ENCODE measurements at places on chromosomes 1 and 21.

GRCh38 chr1:53063744-53064515 lies 1.9 kb downstream of the PODN start:
- DNase-seq: no peak

DNA sequence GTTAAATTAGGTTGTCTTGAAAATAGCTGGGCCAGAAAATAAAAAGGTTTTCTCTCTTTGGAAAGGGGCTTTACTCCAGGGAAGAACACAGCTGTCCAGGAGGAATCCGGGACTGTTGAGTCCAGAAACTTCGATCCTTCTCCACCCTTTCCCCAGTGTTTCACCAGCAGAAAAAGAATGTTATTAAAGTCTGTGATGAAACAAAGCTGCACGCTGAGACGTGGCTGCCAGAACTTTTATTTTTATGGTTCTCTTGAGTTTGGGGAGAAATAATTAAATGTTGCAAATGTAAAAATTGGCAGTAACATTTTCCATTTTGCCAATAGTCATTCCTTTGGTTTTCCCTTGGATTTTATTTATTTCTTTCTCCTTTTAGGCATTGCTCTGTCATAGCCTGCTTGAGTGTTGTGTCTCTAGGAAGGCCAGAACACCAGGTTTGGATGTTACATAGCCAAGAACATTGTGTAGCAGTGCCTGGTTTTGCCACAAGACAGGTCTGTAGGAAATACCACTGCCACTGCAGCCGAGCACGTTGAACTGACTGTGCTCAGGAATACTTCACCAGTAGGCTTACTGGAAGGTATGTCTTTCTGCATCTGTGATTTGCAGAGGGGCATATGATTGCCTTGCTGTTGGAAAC lies 87.4 kb downstream of the ROR1 start:
- DNase-seq: no peak

- DNase-seq: no peak
These were observed 34.6 kb downstream of the NR5A2 start for GRCh38 chr1:200062143-200062542.

DNA sequence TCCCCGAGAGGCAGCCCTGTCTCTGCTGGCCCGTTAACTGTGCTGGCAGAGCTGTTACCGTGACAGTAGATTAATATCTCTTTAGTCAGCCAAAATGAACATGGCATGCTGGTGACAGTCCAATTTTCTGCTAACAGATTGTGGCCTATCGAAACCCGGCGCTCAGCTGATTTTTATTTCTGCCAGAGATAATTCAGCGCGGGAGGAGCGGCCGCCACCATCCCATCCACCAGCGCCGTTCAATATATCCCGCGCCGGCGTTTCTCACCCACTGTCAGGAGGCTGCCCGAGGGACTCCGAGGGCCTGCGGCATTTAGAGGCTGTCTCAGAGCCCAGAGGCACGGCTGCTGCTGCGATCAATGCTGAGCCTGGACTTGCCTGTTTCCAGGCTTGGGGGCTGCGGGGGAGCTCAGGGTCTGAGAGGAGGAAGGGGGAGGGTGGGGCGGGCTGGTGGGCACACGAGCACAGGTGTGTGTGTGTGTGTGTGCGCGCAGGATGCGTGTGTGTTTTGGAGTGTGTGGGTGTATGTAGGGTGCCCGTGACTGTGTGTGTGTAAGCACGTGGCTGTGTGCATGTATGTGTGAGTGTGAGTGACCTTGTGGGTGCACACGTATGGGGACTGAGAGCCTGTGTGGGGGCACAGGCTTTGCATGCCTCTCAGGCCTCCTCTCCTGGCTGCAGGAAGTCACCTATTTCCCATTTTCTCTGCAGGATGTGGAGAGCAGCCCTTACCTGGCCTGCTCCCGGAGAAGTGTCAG lies 109.7 kb upstream of the ACTRT2 start:
- DNase-seq: no peak

DNA sequence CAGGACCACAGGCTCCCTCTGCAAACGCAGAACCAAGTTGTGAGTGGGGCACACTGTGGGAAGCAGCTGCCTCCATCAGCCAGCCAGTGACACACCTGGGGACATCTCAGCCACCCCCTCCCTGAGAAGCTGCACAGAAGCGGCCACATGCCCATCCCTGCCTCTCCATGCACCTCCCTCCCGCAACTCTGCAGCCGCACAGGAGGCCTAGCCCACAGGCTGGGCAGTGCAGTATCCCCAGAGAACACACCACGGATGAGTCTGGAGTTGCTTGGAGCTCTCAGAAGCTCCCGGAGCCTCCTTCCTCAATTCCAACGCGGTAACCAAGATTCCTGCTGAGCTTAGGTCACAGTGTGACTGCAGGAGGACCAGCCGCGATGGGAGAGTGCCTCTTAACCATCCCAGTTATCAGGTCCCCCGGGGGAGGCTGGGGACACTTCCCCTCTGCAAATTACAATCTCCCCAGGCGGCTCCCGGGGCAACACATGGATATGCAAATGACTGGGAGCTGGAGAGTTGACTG lies 1.2 kb upstream of the WNT3A start:
- no peak for DNase-seq

DNA sequence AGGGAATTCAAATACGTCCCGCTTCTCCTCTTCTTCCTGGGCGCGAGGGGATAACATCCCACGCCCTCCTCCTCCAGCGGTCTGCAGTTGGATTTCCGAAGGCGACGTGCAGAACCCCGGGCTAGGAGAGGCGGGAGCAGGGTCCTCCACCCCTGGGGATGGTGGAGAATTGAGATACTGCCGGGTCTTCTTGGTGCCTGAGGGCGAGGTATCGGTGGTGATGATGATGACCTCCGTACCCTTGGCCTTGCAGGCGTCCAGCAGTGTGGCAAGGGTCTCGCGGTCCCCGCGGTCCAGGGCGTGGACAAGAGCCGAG lies 3.2 kb upstream of the LIX1L start:
- no peak for DNase-seq

DNA sequence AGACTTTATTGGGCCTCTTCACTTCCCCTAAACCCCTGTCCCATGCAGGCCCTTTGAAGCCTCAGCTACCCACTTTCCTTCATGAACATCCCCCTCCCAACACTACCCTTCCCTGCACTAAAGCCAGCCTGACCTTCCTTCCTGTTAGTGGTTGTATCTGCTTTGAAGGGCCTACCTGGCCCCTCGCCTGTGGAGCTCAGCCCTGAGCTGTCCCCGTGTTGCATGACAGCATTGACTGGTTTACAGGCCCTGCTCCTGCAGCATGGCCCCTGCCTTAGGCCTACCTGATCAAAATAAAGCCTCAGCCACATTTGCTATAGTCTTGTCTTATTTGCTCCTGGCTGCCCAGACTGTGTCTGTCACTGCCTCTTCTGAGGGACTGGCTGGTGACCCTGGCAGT lies 5.5 kb downstream of the GSTM4 start:
- DNase-seq: no peak

DNA sequence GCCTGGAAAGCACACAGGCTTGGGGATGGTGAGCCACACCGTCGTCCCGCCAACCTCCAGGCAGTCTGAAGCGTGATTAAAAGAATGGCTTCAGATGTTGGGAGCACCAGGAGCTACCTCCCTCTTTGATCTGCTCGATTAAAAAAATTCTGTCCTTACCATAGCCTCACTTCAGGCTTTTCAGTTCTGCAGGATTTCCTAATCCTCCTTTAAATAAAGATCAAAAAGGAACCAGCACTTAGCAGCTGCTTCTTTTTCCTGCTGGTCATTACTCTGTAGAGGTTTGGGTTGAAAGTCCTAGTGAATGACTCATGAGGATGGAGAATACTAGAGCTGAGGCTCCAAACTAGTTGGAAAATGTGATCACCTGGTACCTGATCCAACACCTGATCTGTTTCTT lies 71.9 kb upstream of the C1orf174 start:
- DNase-seq: no peak

- DNase-seq: no peak
These were observed 59.3 kb downstream of the VANGL2 start for GRCh38 chr1:160459687-160460086.

DNA sequence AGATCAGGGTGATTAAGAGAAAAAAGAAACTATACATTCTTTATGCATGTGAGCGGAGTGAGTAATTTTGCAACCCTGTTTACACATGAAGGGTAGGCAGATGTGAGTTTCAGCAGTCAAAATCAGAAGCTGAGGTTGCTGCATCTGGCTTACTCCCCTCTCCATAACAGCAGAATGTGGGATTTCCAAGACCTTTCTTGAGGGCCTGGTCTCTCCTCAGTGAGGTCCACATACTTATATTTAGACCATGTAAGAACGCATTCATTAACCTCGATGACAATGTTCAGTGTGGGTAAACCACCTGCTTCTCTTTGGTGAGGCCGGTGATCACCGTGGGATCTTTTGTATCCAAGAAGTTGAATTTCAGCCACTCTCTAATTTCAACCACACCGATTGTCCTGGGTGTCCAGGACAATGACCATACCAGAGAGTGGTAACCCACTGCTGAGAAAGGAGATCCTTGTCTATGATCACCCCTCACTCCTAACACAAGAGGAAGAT lies 18.7 kb upstream of the RAP1A start:
- DNase-seq: peak; percentile 41

- peak; percentile 67 for DNase-seq
These were observed 64.3 kb upstream of the TRABD2B start for GRCh38 chr1:48061162-48062136.

Measured in NAMALWA (cell line).